Tibial artery (tissue), 4 donors: ENCODE measurements at places on chromosomes 5 and 9.

- no peak for DNase-seq
Measured at GRCh38 chr9:84997472-84997871, 327.9 kb downstream of the NTRK2 start.

GRCh38 chr9:94010980-94011533, 55.9 kb upstream of the BARX1 start:
- DNase-seq = no peak

- no peak for DNase-seq
Measured at GRCh38 chr9:112971415-112971814, 40.6 kb downstream of the ZNF883 start.

GRCh38 chr9:29282121-29282520, 1708.8 kb upstream of the C9orf72 start:
- DNase-seq = no peak

GRCh38 chr5:80820685-80821084, 139.5 kb upstream of the RASGRF2 start:
- DNase-seq = no peak

DNA sequence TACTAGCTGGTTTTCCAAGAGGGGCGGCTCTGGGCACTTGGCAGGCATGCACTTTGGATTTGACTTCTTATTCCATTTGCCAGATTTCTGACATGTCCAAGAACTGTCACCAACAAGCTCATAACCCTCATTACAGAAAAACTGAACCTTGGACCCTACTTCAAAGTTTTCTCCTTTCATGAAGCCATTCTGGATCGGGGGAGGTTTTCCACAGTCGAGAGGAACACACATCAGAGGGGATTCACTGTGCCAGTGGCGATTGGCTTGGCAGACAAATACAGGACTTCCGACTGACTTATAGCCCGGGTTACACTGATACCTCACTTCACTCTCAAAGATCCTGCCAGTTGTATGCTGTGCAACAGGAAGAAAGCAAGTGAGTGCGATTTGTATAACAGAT, 70.9 kb upstream of the TXNDC8 start:
- no peak for DNase-seq

GRCh38 chr9:10079284-10079964, 533.4 kb downstream of the PTPRD start:
- DNase-seq = no peak

- no peak for DNase-seq
Measured at GRCh38 chr9:138003485-138004190, 126.1 kb downstream of the CACNA1B start.

GRCh38 chr5:116453988-116454411, 120.6 kb downstream of the SEMA6A start:
- DNase-seq = no peak

- no peak for DNase-seq
Measured at GRCh38 chr5:167725264-167725663, 566.2 kb upstream of the WWC1 start.

DNA sequence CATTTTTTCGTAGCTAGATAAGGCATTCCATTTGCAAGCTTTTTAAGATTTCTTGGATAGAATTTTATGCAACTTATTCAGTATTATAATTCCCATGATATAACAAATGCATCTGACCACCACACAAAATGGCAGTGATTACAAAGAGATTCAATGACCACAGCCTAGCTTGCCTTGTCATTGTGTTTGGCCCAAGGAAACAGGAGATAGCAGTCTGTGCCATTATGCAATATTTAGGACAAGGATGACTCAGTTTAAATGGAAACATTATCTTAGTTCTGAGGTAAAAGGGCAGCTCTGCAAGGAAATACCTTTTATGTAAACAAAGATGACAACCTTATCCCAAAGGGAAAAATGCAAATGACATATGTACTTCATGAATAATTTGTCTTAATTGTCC, 89.8 kb downstream of the NUDT12 start:
- DNase-seq = no peak

- DNase-seq = no peak
Measured at GRCh38 chr9:114696814-114697544, 15.0 kb upstream of the TEX48 start.

GRCh38 chr5:179201986-179202385, 141.8 kb downstream of the ZNF354C start:
- no peak for DNase-seq

- DNase-seq = no peak
Measured at GRCh38 chr5:134568337-134568700, 42.8 kb downstream of the JADE2 start.

- no peak for DNase-seq
Measured at GRCh38 chr5:111463311-111463710, 49.0 kb downstream of the STARD4 start.
